CMK (cell line): ENCODE measurements at places on chromosomes 11 and 22.

DNA sequence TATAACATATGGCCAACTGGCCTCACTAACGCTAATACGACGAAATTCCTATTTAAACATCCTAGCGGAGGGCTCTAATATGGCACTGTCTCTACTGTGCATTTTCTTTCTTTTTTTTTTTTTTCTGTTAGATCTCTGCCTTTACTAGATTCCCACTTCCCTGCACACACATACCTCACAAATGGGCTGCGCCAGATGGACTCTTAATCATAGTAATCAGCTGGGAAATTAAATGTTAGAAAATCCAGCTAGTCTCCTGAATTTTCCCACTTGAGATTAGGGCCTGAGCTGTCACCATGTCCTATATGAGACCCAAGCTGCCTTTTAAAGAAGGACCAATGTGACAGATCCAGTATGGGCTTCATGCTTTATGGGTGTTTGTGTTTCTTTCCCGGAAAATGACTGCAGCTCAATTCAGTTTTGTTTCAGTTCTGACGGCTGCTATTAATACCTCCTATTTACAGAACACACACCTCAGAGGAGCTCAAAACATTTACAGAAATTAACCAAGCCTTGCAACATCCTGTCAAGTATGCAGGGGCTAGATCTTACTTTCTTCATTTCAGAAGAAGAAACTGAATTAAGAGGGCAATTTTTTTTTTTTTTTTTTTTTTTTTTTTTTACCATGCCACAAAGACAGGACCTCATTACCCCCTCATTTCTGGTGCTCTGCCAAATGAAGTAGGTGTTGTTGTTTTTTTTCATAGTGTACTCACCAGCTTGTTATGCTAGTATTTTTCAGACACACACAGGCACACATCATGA is 49.8 kb upstream of the BLID start:
- DNase-seq: no peak

DNA sequence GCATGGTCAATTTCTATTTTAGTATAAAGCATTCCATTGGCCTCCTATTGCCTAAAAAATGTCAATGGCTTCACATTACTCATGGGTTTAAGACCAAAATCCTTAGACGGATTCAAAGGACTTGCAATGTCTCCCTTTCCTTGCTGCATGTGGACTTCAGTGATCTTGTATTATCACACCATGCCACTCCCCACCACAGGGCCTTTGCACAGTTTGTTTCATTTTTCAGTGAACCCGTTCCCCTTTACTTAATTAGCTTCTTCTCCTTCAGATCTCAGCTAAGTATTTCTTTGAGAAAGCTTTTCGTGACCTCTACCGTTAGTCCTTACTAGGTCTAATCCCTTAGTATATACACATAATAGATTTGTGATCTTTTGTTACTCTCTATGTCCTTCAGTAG is 269.7 kb downstream of the FAM76B start:
- DNase-seq: no peak

GRCh38 chr11:74204701-74205100 is 33.6 kb downstream of the PPME1 start:
- no peak for DNase-seq

- DNase-seq: no peak
These were observed 2.4 kb downstream of the GAS2L1 start for GRCh38 chr22:29308791-29309262.

GRCh38 chr11:17129003-17129402 is 51.5 kb upstream of the RPS13 start:
- DNase-seq: no peak

DNA sequence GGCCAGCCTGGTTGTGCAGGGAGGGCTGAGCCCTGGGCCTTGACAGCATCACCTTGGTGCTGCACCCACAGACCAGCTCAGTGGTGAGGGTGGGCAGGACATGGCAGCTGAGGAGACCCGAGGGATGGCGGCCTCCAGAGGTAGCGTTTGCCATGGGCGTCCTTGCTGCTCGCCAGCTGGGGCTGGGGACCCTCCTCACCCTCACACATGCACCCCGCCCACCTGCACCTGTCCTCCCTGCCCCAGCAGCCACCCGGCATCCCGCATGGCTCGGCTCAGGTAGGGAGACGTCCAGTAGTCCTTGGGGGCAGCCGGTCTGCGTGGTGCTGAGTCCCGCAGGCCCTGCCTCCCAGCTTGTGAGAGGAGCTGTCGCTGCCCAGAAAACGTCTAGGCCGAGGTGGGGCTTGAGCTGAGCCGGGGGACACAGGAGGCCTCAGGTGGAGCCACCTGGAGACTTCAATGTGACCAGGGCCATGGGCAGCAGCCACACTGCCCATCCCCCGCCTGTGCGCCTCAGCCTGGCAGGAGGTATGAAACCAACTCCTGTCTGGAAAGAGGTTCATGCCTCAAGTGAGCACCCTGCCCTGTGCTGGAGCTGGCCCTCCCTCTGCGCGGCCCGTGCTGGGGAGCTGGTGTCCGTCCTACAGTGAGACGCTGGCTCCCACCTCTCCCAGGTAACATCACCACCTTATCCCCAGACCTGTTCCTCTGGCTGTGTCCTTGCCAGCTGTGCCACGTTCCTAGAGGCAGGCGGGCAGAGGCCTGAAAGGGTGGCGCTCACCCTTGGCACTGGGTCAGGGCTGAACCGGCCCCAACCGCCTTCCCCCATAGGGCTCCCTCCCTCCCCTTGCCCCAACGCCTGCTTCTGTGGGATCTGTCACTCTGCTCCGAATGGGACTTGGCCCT is 3.3 kb upstream of the TRABD start:
- DNase-seq: no peak

DNA sequence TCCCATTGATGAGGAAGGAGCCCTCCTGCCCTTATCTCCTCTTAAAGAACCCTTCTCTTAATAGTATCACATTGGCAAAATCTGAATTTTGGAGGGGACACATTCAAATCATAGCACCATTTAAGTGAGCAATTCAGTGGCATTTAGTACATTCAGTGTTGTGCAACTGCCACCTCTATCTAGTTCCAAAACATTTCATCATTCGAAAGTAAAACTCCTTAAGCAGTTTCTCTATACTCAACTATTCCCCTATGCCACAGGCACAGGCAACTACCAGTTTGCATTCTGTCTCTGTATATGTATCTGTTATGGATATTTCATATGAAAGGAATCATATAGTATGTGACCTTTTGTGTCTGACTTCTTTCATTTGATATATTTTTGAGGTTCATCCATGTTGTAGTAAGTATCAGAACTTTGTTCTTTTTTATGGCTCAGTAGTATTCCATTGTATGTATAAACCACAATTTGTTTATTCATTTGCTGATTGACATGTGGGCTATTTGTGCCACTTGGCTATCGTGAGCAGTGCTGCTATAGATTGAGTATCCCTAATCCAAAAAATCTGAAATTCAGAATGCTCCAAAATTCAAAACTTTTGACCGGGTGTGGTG is 22.9 kb downstream of the FAR1 start:
- DNase-seq: no peak

DNA sequence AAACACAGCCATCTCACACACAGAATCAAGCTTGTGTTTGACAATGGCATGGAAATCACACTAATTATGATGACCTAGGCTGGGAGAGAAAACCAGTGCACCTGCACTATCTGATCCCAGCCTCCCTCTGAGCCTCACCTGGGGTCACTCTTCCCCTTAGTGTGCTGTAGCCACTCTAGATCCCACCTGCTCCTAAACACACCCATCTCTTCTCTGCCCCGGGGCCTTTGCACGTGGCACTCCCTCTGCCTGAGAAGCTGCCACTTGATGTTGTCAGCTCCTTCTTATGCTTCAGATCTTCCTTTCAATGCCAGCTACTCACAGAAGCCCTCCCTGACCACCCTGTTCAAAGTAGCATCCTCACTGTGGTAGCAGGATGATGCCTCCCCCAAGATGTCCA is 42.9 kb upstream of the NFAM1 start:
- DNase-seq: no peak

- DNase-seq: no peak
These were observed 897.3 kb downstream of the METTL15 start for GRCh38 chr11:29005401-29005980.

DNA sequence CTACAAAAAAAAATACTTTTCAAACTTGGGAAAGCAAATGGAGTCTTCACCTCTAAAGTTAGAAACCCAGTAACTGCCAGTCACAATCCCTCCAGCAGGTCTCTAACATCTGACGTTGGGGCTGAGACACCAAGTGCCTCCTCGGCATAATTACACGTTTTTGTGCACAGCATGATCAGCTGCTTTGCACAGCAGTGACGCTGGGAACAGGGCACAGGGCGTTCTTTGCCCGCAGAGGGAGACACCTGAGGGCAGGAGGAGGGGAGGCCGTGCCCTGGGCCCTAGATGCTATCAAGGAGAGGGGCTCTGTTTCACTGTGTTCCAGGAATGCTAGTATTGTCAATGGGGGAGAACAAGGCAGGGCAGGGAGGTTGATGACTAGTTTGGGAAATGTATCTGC is 120.1 kb downstream of the PARVA start:
- DNase-seq: no peak

- DNase-seq: no peak
These were observed 4.6 kb upstream of the ASCL3 start for GRCh38 chr11:8947230-8947943.

DNA sequence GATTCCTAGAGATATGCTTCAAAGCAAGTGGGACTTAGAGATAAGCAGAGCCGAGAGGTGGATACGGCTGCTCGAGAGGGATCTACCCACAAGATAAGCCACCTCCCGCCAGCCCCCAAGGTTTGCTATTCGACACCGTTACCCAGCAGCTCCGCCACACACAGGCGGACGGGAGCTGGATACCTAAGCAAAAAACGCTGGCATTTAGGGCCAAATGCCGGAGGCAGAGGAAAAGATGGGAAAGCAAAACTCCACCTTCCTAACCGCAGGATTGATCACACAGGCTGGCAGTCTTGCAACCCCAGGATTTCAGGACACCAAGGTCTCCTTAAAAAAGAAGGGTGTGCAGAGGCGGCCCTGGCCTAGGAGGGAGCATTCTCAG is 709 bp downstream of the FTH1 start:
- DNase-seq: no peak

- DNase-seq: no peak
These were observed 39.9 kb downstream of the MS4A2 start for GRCh38 chr11:60128376-60128775.

DNA sequence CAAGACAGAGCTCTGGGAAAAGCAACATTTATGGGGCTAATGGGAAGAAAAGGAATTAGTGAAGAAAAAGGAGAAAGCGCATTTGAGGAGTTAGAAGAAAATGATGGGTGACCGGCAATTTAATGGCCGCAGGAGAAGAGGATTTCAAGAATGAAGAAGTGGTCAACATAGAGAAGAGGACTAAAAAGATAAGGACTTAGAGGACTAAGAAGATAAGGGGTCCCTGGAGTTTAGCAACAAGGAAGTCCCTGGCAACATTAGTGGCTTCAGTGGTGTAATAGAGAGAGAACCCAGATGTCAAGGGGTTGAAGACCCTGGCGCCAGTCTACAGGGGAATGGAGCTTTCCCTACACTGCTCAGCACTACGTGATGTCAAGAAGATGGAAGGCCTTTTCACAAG is 32.3 kb downstream of the WEE1 start:
- DNase-seq: peak; percentile 62

- peak; percentile 66 for DNase-seq
These were observed 26.1 kb upstream of the CELSR1 start for GRCh38 chr22:46563381-46564083.

DNA sequence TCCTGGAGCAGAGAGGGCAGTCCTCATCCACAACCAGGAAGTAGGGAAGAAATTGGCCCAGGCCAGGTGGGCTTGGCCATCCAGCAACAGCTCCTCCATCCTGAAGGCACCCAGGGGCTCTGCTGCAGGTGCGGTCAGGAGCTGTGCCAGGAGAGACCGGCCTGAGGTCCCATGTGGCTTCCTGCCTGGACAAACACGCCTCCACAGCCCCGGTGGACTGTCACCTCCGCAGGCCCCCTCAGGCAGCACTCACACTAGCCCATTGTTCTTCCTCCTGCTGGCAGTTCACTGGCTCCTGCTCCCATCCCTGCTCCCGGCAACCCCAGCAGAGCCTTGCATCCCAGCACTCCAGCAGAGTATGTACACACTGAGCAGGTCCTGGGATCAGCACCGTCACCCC is 16.0 kb upstream of the POU2AF1 start:
- no peak for DNase-seq

GRCh38 chr22:20268279-20269012 is at the start of gene RTN4R:
TSS of gene RTN4R (minus strand) at chr22:20268318. CDS start at chr22:20268092, 226 bp downstream.
- DNase-seq: no peak

DNA sequence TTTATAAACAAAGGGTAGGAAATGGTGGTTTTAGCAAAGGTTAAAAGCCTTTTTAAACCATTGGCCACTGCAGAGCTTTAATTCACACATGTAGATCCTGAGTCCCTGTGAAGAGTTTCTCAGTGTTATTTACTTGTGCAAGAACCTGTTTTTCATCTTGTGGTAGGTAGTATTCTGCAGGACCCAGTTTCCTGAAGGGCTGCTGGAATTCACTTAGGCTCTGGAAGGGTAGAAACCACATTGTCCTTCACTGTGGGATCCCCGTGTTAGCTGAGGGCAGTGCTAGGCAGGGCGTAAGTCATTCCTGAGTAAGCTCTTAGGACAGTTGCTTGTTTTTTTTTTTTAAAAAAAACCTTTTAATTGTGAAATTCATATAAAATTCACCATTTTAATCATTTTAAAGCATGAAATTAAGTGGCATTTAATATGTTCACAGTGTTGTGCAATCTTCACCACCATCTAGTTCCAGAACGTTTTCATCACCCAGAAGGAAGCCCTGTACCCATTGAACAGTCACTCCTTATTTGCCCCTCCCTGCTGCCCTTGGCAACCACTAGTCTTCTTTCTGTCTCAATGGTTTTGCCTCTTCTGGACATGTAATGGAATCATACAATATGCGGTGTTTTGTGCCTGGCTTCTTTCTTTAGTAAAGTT is 77.7 kb downstream of the C22orf31 start:
- DNase-seq: no peak

- DNase-seq: no peak
These were observed 271.7 kb downstream of the CTTN start for GRCh38 chr11:70669871-70670675.

- no peak for DNase-seq
These were observed 38.3 kb upstream of the CEP295 start for GRCh38 chr11:93623179-93623578.

GRCh38 chr11:116707746-116708145 is 65.0 kb downstream of the BUD13 start:
- DNase-seq: no peak

- no peak for DNase-seq
These were observed 3.9 kb upstream of the AMBRA1 start for GRCh38 chr11:46597609-46598219.

GRCh38 chr11:108112057-108112456 is 9.3 kb upstream of the ACAT1 start:
- no peak for DNase-seq

GRCh38 chr11:22161489-22161888 is 31.4 kb upstream of the ANO5 start:
- no peak for DNase-seq
